ENCODE measurements at places on chromosomes 7 and 10.

DNA sequence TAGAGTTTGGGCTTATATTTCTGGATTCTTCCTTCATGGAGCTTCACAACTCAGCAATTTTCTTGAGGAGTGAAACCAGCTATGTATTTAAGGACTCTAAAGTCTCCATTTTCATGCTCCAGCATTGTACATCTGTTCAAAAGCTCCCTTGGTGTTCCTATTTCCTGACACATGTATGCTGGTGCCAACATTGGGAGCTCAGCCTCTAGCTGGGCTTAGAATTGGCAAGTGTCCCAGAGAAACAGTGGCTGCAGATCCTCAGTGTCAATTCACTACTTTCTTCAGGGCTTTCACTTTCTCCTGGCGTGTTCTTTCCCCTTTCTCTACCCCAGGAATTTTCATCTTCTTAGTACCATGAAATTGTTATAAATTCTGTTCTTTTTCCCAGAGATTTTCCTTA, 103.1 kb downstream of the ZNF467 start:
- no peak for DNase-seq

- no peak for DNase-seq
These were observed 563 bp upstream of the JMJD1C start for GRCh38 chr10:63466144-63466935.

DNA sequence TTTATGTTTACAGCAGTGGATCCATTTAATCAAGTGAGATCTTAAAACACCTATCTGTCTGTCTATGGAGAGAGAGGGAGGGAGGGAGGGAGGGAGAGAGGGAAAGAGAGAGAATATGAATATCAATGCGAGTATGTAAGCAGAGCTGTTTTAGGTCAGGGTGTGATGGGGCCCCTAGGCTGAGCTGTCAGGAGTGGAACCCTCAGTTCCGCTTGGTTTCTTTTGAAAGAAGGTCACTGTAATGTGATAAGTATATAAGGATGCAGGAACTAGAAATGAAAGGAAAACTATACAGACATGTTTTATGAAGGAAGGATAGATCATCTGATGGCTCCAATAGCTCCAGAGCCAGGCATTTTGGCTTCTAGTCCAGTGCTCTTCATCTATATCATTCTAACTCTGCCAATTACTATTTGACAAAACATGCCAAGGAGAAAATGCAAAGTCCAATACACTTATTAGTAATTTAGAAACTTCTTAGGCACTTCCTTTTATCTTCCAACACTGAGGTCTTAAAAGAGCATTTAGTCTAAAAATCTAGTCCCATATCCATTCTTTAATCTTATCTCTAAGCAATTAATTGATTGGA, 70.3 kb downstream of the NRCAM start:
- DNase-seq = no peak

DNA sequence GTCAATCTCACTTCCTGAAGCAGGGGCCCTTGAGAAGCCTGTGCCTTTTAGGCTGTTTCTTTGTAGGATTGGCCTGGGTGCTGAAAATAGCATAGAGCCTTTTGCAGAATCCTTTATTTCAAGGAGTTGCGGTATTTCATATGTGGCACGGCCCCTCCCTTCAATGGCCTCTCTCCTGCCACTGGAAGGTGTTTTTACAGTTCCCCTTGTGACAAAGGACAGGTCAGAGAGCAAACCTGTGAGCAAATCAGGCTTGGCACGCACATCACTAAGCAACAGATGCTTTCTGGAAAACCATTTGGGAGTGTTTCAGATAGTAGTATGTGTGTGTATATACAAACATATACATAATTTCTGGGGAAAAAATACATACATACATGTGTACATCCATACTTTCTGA, 388.6 kb upstream of the C7orf33 start:
- DNase-seq = no peak

GRCh38 chr10:96439725-96440124, 74.0 kb downstream of the TLL2 start:
- no peak for DNase-seq

DNA sequence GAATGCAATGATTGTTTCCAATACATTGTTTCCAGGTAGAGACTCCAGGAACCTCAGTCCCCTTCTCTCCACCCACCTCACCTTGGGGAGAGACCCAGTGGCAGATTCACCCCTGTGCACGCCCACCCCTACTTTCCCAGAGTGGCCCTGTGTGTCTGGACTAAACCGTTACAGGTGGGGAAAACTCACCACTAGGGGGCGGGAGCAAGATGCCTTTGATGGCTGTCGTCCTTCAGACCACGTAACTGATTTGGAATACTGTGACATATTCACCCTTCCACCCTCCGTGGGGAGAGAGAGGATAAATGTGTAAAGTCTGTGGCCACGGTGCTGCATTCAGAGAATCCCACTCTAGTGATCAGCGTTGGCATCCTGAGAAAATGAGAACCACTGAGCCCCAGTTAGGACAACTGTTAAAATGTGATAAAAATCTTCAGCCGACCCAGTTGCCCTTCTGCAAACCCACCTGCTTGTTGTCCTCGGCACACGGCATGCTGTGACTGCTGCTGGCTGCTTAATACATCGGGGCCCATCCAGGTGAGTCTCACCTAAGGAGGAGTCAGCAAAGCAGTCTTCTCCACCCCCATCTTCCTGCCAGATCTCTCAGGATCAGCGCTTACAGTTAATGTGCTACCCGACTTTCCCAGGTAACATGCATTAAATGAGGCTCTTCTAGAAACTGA, 41.5 kb upstream of the NMT2 start:
- no peak for DNase-seq

Measured in AG04449 (cell line).